ENCODE measurements at places on chromosomes 13 and 19.

DNA sequence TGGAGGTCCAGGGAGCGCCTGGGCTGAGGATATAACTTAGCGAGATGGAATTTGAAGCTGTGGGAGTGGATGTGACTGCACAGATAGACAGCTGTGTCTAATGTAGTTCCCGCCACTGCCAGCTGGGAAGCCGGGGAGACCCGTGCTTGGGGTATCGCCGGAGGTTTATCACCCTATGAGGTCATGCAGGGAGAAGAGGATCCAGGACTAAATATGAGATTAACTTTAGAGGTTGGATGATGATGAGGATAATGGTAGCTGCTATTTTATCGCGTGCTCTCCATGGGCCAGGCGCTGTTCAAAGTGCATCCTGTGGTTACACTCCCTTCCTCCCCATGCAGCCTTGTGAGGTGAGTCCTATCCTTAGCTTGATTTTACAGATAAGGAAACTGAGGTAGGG is 19.9 kb downstream of the SSC5D start:
- no peak for DNase-seq

GRCh38 chr19:10544753-10545251 is 1.1 kb downstream of the ATG4D start:
- DNase-seq: no peak

GRCh38 chr13:30323524-30323923 is 16.2 kb upstream of the KATNAL1 start:
- no peak for DNase-seq

DNA sequence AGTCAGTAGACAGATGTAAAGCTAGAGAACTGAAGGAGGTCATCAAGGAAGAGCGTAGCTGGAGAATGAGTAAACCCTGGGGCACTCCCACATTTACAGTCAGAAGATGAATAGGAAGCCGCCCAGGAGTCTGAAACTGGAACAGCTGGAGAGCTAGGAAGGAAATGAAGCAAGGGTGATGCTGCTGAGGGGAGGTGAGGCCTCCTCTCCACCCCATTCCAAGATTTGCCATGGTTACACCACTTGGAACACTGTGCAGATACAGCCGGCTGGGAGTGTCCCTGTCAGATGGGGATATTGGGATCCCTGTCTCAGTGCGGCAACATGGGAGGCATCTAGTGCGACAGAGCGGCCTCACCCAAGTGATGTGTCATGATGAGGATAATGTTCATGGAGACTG is 51.8 kb upstream of the GPI start:
- no peak for DNase-seq

- no peak for DNase-seq
Measured at GRCh38 chr19:8126511-8126910, 22.9 kb downstream of the FBN3 start.

DNA sequence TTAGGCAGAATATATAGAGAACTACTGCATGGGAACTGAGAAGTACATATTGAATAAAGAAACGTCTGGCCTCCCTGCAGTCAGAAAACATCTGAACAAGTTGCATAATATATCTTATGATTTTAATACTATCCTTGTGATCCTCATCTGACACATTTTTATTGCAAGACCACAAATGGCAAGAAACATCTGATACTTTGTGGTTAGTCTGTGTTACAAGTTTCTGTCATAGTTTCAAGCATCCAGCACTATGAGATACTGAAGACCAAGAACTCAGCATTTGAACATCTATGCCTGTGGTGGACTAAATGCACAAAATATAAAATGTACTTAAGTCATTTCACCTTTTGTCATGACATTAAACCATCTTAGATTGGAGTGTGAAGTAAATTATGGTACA is 1175.8 kb upstream of the MIR17HG start:
- DNase-seq: no peak

DNA sequence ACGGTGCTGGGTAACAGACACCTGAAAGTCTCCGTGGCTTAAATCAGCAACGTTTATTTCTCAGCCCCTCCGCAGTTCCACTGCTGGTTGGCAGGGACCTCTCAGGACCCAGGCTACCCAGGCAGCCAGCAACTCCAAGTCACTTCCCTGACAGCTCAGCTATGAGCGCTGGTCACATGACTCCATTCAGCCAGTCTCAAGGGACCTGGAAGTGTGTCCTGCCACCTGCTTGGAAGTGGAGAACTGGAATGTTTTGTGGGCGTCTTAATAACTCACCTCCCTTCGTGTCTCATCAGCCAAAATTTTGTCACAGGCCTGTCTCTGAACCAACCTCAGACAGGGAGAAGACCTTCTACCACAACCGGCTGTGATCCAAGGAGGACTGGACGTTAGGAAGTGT is 72.8 kb downstream of the DPF1 start:
- DNase-seq: no peak

GRCh38 chr19:55369653-55370304 is 484 bp downstream of the IL11 start:
- DNase-seq: no peak

DNA sequence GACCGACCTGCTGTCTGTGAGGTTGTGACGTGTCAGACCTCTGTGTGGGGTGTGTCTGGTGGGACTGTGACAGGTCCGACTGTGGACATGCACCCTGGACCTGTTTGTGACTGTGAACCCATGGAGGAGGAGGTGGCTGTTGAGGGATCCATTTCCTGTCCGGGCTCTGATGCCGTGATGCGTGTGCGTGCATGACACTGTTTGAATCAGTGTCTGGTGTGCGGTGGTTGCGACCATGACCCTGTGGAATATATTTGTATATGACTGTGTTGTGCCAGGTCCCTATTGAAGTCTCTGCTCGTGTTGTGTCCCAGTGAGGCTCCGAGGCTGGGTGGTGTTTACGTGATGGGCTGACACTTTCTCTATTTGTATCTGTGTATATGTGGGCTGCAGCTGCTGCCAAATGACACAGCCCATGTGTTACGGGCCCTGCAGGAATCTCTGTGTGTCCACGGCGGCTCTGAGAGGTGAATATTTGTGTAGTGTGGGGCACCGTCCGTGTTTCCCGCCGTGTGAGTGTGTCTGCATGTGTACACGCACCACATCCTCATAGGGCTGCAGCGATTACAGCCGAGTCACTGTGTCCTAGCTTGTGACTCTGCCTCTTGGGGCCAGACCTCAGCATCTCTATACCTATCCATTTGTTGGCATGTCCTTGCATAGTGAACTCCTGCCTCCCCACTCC is 18.3 kb downstream of the CCDC97 start:
- no peak for DNase-seq

DNA sequence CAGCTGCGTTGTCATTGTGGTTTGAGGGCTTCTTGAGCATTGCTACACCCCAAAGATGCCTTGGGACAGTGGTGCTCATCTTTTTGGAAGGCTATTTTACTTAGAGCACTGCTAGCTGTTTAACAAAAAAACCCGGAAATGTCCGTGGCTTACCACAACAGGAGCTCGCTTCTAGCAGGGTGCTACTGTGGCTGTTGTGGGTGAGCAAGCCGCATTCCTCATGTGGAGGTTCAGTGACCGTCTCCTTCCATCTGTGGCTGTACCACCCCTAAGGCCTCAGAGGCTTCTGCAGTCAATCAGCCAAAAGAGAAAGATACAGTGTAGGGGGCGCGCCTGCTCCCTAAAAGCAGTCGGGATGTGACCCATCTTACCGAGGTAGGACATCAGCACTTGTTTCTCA is 1004.2 kb downstream of the UQCRFS1 start:
- no peak for DNase-seq

DNA sequence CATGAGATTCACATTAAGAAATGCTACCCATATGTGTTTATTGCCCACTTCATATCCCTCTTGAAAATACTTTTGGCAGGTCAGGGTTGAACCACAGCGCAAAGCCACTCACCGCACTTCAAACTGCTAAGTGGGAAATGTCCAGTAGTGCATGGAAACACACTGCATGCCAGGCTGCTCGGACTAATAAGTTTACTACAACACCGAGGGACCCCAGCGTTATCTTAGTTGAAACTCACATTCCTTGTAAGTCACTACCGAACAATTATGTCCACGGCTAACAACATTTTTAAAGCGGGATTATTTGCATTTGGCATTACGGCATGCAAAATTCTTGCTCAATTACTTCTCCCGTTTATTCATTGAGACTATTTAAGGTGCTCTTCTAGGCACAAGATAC is 4.0 kb downstream of the BRD4 start:
- no peak for DNase-seq

- DNase-seq: no peak
Measured at GRCh38 chr13:52348983-52349780, 56.8 kb downstream of the THSD1 start.

- no peak for DNase-seq
Measured at GRCh38 chr19:39420769-39421168, 8.3 kb downstream of the PLEKHG2 start.

- DNase-seq: no peak
Measured at GRCh38 chr19:2305452-2306280, 2.3 kb downstream of the LINGO3 start.

- DNase-seq: no peak
Measured at GRCh38 chr13:20274466-20274865, 42.3 kb upstream of the GJB6 start.

- peak; percentile 25 for DNase-seq
Measured at GRCh38 chr13:53201454-53202225, 173.0 kb downstream of the OLFM4 start.

GRCh38 chr19:30498707-30499106 is 126.5 kb downstream of the ZNF536 start:
- DNase-seq: no peak

DNA sequence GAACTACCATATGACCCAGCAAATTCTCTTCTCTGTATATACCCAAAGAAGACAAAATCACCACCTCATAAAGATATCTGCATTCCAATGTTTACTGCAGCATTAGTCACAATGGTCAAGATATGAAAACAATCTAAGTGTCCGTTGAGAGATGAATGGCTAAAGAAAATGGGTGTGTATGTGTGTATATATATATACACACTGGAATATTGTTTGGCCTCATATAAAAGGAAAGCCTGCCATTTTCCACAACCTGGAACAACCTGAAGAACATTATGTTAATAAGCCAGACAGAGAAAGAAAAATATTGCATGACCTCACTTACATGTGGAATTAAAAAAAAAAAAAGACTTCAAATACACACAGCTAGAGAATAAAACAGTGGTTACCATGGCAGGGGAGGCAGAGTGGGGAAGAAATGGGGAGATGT is 29.5 kb upstream of the RBM26 start:
- no peak for DNase-seq

- no peak for DNase-seq
Measured at GRCh38 chr13:68810660-68811059, 1297.0 kb upstream of the ATXN8OS start.

DNA sequence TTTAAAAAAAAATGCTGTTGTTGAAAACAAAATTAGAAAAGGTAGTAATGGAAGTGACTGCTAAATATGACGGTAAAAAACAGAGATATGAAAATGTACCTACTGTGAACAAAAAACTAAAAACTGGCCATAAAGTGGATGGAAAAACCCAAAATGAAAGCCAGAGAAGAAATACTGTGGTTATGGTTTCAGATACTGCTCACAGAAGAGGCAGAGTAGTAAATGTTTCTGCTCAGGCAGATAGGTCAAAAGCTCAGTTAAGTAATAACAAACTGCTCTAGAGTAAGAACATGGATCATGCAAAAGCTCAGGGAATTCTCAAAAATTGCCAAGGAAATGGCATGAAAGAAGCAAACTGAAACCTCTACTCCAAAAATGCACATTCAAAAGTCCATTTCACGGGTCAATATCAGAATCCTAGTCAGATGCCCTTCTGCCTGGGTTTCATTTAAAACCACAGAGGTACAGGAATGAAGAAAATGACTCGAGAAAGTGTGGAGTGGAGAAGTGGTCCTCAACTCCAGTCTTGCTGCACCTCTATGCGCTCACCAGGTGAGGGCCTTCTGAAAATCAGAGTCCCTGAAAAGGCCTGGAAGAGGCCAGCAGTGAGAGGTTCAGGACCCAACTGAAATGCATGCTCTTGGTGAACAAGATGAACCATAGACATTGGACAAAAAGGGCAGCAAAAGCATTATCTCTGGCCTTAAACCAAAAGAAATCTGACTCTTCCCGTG is 315.0 kb upstream of the SPRY2 start:
- DNase-seq: no peak

DNA sequence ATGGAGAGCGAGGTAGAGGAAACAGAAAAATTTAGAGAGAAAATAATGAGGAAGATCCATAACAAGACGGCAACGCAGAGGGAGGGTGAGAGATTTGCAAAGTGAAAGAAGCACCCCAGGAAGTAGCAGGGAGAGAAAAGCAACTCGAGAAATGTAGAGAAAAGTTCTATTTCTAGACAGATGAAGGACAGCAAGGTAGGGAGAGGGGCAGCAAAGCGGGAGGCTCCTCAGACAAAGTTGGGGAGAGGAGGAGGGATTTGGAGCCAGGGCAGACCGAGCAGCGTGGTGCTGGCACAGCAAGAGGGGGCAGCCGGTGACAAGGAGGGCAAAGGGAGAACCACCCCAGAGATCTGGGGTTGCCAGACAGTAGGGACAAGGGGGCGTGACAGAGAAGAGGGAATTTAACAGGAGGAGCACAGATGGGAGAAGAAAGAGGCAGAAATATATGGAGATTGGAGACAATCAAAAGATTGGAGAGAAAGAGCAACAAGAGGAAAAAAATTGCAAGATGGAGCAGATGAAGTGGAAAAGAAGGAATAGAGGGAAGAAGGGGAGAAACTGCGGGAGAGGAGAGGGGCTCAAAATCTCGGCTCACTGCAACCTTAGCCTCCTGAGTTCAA is 989 bp downstream of the ZNF766 start:
- DNase-seq: no peak

- DNase-seq: peak; percentile 62
Measured at GRCh38 chr19:58279042-58279924, 528 bp downstream of the ZNF8 start.

- no peak for DNase-seq
Measured at GRCh38 chr13:95505986-95506385, 46.5 kb upstream of the CLDN10 start.

DNA sequence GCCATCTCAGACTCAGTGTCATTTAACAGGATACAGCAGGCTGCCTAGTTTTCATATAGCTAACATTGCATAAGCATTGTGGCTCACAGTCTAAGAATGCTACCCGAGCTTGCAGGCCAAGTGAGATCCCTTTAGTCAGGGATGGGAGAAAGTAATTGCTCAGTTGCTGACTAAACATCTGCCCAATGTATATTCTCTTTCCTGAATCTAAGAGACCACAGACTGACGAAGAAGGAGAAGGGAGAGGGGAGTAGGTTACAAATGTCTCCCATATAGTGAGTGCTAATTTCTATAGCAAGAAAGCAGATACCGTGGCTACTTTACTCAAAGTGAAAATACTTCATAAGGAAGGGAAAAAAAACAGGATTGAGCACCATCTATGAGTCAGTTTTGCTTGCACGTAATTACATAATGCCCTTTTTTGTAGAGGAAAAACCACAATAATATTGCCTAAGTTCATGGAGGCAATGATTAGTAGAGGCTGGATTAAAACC is 453.9 kb downstream of the COG6 start:
- no peak for DNase-seq

- no peak for DNase-seq
Measured at GRCh38 chr19:23810496-23810895, 51.8 kb upstream of the ZNF681 start.

- DNase-seq: no peak
Measured at GRCh38 chr13:97506511-97506910, 72.5 kb downstream of the RAP2A start.
